Progenitor cell of endocrine pancreas (in vitro differentiated cells): ENCODE measurements at places on chromosomes 4 and X.

DNA sequence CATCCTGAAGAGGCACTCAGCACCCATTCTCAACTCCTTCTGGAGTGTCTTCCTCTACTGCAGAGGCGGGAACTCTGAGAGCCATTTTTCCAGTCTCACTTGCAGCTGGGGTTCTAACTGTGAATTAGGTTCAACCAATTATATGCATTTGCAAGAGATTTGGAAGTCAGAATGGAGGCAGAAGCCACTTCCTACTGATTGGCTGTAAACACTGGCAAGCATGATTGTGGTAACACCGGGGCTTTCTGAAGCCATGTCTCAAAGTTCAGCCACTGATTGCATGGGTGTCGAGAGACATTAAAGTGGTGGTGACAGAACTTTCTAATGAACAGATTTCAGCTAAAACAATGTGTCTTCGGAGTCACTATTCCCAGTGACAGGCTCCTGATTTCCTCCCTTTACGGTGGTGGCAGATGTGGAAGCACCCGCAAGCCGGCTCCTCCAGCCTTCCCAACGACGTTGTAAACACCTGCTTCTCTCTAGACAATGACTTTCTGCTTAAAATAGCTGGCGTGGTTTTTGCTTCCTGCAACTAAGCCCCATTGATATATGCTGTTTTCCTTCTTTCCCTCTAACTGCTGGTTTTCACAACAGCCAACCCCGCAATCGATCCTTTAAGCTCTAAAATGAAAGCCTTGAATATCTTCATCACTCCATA is 92.0 kb downstream of the IRF2 start:
- DNase-seq: no peak

GRCh38 chr4:174869339-174869738 is 40.3 kb upstream of the GLRA3 start:
- no peak for DNase-seq

DNA sequence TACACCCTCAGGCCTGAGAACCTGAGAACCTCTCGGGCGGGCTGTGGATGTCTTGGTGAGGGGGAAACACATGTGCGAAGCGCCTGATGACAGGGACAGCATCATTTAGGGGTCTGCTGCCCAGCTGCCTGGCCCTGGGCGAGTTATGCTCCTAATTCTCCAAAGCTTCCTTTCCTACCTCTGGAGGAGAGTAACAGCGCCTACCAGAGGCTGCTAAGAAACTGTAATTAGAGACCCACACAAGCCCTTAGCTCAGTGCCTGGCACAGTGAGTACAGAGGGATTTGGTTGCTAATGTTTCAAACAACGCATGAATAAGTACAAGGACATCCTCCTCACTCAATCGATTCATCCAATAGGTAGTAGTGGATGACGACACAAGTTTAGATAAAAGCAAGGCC is 40.4 kb downstream of the BCOR start:
- DNase-seq: no peak

DNA sequence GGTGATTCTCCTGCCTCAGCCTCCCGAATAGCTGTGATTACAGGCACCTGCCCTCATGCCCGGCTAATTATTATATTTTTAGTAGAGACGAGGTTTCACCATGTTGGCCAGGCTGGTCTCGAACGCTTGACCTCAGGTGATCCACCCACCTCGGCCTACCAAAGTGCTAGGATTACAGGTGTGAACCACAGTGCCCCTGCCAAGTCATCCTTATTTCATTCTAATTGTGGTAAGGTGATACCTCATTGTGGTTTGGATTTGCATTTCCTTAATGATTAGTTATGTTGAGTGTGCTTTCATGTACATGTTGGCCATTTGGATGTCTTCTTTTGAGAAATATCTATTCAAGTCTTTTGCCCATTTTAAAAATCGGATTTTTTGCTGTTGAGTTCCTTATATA is 93.0 kb downstream of the USP9X start:
- no peak for DNase-seq

DNA sequence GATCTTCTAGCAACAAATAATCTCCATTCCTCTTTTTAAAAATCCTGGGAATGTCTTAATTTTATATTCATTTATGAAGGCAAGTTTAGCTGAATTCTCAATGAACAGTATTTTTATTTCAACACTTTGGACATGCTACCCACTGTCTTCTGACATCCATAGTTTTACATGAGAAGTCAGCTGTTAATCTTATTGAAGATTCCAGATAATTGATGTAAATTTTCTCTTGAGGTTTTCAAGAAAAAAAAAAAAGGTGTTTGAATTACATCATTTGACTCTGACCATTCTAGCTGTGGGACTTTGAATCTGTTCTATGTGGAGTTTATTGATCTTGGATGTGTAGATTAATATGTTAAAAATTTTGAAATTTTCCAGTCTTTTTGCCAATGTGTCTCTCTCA is 28.0 kb downstream of the PDHA2 start:
- no peak for DNase-seq

GRCh38 chrX:2183193-2183725 is 317.5 kb downstream of the DHRSX start:
- DNase-seq: no peak

GRCh38 chrX:50905334-50905733 is 5.2 kb upstream of the BMP15 start:
- no peak for DNase-seq

DNA sequence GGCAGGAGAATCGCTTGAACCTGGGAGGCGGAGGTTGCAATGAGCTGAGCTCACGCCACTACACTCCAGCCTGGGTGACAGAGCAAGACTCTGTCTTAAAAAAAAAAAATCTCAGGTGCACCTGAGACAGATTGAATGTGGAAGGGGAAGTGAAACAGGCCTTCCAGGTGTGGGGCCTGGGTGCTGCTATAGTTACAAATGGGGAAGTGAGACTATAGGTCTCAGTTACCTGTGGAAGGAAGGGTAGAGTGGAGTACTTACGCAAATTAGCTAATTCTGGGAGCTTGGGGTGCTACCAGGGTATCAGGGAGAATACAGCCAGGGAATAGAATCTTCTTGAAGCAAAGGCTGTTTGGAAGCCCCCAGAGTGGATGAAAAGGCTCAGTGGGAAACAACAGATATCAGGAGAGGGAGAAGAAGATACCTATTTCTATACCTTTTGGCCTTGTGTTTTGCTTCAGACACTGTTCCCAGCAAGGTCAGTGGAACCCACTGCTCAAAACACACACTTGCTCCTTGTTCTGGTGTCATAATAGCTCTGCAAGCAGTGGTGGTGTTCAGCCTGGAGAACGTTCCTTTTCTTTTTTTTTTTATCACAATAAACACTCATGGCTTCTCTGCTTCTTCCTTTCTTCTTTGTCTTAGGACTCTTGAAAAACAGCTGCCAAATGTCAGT is 7.0 kb downstream of the CD38 start:
- no peak for DNase-seq

DNA sequence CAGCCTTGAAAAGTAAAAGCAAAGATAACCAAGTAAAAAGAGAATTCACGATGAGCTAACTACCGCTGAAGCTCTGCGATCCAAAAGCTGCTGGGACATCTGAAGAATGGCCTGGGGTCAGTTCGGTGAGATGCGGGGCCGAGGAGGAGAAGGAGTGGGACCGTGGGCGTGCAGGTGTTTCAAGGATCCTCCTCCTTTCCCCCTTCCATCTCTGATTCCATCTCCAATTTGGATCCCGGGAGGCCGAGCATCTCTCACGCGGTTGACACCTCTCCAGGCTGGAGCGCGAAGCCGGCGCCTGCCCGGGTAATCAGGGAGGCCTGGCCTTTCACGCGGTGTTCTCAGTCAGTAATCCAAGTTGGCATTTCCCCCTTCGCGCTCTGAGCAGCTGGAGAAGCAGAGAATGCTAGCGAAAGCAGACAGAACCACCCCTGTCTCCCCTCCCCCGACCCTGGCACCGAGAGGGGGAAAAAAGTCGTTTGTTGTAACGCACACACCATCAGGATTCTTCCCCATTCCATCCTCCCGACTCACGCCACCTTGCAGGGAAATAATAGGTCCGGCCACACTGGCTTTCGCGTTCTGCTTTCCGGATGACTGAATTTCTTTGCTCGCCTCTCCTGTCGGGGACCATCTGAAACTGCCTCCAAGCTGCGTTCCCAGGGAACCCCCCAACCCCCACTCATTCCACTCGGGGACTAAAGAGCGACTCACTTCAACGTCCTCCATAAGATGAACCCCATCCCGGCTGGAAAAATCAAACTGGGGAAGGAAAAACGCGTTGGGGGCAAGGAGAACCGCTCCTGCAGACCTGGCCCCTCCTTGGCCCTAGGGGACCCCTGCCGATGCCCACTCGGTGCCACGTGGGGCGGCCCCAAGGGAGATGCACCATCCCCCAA is 6.5 kb downstream of the NEUROG2 start:
- no peak for DNase-seq

DNA sequence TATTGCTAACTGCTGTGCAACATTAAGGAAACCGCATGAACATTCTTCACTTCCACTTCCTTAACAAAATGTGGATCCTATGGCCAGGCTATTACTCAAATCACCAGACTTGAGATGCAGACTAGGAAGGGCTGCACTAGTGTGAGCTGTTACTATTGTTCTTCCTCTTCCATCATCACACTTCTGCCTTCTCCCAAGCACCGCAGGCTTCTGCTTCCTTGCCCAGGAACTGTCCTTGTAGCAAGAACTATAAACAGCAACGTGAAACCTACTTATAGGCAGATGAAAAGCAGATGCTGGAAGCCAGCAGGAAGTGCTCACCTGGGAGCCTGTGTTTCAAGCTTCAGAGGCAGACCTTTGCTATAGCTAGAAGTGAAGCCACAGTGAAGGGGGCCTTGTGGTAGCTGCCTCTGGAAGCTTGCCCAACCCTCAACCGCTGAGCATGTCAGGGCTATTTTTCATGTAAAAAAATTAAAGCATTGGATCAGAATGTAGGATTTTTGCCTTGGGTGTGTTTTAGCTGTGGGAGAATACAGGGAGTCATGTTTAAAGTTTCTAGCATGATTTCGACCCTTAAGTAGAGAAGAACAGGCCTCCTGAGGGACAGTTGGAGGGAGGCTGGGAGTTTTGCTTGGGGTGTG is 43.9 kb downstream of the CLNK start:
- DNase-seq: no peak

DNA sequence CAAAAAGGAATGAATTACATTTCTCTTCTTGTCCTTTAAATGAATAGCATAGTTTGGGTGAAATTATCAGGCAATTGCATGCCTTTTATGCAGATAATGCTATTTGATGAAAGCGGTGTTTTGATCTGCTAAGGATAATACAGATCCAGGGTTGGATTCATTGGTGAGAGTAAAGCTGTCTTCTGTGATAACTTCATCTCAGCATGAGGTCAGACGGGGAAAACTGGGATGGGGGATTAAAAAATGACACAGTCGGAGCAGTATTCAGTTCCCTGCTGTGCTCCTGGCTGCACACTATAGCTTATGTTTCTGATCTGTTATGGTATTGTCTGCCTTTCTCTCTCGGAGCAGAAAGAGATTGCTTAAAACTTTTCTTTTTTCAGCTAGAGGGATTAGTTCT is 105.9 kb upstream of the TENM3 start:
- no peak for DNase-seq
